ENCODE measurements at places on chromosomes 12 and 14. TPM values are rescaled to one million over a fixed set of nuclear protein-coding genes. Genes with fewer than 3 reads are reported as not detected.

The DTX1 gene
- total RNA-seq, result not detected

The WIF1 gene
- total RNA-seq, result not detected

The NOS1 gene
- total RNA-seq, result 0.11 TPM

The TMTC2 gene
- total RNA-seq, result 17.5 TPM

The PTPN21 gene
- 6.3 TPM for total RNA-seq

The GAPDH gene
- total RNA-seq, result 7,326 TPM

The MMP17 gene
- 31.8 TPM for total RNA-seq

The KIF5A gene
- total RNA-seq, result not detected

The AKAP6 gene
- total RNA-seq, result 1.5 TPM

DNA sequence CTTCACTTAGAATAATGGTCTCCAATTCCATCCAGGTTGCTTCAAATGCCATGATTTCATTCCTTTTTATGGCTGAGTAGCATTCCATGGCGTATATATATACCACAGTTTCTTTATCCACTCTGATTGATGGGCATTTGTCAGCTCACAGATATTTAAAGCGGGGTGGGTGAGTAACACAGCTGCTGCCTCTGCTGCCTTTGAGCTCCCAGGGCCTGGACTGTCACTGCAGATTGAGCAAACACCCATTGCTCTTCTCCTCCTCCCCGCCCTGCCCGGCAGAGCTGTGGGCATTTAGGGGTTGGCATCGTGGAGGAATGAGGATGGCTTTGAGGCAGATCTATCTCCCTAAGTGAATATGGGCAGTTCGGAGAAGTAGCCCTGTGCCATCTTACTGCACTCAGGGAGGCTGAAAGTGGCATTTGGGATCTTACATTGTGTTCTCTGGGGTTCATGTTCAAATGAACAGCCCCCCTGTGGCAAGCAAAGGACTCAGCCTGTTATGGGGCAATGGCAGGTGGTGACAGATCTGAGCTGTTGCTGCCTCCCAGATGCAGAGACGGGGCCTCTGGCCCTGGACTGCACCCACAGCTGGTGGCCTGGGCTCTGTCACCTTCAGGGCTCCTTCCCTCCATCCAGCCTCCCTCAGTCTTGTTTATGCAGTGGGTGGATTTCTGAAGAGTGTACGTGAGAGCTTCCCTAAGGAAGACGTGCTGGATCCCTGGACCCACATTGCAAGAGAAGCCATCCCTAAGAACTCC lies 4.9 kb downstream of the RFLNA start:
- DNase-seq, result no peak

GRCh38 chr12:123337070-123337469 lies 27.6 kb downstream of the SBNO1 start:
- no peak for DNase-seq

DNA sequence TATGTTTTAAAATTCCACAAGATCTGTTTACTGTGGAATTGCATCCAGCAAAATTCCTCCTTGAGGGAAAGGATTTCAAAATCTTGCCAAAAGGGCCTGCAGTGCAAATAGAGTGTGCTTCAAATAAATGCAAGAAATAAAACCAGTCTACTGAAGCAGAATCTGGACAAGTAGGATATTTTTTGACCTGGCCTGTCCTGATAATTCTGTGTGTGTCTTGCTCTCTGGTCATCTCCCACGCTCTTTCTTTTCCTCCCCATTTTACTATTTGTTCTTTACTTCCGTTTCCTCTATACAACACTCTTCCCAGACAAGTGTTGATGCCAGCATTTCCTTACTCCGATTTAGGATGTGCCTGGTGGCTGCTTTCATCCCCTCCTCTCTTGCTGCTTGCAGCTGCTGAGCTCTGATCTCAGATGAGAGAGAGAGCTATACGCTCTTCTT lies 115.9 kb downstream of the GPR135 start:
- DNase-seq, result no peak

GRCh38 chr12:62282057-62282774 lies 22.0 kb downstream of the USP15 start:
- no peak for DNase-seq

DNA sequence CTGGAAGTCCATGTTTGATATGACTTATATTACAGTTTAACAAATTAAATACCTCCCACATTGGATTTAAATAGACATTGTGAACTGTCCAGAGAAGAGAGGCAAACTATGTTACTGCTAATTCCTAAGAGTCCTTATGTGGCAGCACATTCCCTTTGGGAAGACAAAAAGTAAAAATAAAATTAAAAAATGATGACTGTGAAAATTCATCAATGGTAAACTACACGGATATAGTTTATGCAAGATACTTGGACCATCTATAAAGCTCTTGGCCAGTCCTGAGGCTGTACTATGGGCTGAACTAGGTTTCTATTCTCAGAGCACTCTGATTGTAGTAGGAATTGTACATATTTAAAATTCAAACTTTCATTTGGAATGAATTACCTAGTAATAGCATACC lies 206.4 kb downstream of the LRRK2 start:
- no peak for DNase-seq

DNA sequence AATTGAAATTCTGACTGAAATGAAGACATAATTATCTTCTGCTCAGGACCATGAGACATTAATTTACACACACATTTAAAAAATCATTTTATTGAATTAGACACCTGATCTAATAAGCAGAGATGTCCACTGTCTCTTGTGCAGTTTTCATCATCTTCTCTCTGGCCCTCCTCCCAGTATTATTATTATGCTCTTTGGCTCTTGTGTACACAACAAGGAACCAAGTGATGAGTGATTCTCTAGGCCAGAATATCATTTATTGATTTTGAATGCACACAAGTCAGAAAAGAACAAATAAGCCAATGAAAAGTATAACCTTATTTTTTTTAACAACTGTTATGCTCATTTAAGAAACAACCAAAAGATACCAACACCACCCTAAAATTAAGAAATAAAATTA lies 244.7 kb upstream of the KRR1 start:
- no peak for DNase-seq

GRCh38 chr12:6469092-6469491 lies 1.4 kb downstream of the VAMP1 start:
- no peak for DNase-seq

DNA sequence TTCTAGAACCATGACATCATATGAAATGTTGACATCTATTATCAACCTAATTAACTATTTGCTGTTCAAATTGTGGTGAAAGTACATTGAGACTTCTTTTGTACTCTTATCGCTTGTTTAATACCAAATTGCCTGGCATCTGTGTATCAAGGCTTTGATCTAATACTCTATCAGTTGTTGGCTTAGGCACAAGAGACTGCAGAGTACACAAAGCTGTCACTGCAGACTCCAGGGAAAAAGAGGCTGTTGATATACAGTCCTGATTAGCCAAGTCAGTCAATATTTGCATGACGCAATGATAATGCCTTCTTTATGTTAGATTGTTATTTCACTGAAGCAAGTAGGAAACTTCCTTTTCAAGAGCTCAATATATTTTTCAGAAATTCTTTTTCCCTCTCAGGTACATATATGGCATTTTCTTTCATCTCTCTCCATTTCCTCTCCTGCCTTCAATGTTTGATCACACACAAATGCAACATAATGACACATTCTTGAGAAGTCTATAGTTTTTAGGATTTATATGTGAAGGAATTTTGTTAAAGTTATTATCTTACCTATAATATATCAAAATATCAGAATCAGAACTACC lies 32.3 kb upstream of the PTCSC3 start:
- DNase-seq, result no peak

DNA sequence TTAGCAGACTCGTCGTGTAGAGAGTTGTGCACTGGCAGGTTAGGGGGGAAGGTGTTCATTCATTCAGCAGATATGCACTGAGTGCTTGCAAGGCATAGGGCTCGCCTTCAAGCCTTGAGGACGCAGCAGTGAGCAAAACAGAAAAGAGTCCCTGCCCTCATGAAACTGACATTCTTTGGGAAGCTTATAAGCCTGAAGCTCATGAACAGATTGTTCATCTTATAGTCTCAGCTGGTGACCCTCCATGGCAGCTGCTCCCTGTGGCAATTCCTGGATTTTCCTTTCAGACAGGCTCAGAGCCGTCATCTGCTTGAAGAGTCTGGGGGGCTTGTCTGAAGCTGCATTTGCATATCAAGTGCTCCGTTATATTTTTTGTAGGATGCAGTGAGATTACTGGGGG lies 148.4 kb downstream of the PRKCH start:
- DNase-seq, result no peak

- DNase-seq, result no peak
Measured at GRCh38 chr14:105011312-105011990, 9.4 kb downstream of the CDCA4 start.

- DNase-seq, result peak; percentile 84
Measured at GRCh38 chr12:104006929-104007328, 41.3 kb downstream of the TDG start.

DNA sequence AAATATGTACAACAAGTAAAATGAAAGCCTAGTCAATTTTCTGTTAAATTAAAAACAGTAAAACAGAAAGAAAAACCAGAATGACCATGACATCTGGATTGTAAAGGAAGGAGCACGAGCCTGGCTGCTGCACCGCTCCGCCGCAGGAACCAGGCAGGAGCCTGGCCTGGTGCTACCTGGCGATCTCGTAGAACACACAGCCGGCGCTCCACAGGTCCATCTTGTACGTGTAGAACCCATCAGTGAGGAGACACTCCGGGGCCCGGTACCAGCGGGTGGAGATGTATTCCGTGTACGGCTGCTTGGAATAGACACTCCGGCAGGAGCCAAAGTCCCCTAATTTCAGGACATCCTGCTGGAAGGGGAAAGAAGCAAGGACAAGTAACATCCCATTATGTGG lies 54.3 kb downstream of the MOK start:
- no peak for DNase-seq

DNA sequence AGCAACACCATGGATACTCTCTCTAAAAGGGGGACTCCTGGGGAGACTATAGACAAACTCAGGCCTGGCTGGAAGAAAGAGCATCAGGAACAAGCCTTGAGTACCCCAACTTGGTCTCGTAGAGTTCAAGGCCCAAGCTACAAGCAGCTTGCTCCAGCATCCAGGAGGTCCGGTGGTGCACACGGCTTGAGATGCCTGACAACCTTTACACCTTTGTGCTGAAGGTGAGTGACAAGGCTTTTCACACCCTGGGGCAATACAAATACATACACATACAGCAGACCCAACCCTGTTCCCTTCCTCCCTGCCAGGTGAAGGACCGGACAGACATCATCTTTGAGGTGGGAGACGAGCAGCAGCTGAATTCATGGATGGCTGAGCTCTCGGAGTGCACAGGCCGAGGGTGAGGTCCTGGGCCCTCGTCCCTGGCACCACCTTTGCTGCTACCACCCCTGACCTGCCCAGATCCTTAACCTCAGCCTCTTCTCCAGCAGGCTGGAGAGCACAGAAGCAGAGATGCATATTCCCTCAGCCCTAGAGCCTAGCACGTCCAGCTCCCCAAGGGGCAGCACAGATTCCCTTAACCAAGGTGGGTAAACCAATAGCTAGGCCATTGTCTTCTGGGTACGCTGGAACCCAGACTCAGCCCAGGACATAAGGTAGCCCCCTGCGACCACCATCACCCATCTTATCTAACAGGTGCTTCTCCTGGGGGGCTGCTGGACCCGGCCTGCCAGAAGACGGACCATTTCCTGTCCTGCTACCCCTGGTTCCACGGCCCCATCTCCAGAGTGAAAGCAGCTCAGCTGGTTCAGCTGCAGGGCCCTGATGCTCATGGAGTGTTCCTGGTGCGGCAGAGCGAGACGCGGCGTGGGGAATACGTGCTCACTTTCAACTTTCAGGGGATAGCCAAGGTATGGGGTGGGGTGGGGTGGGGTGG lies 41.2 kb downstream of the SH2B3 start:
- no peak for DNase-seq

DNA sequence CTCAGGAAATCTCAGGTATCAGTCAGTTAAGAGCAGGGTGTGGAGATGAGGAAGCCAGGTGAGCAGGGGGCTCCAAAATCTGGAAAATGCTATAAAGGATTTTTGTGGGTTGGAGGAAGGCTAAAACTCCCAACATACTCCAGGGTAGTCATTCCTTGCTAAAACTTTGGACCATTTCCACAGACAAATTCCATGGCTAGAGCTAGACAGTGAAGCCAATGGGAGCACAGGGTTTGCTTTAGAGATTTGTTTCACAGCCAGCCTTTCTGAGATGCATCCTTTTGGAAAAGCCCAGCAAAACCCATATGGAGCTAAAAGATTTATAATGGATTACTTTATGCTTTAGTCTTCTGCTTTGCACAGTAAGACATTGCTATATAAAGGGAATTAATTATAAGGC lies 146.5 kb downstream of the SAMD4A start:
- no peak for DNase-seq

DNA sequence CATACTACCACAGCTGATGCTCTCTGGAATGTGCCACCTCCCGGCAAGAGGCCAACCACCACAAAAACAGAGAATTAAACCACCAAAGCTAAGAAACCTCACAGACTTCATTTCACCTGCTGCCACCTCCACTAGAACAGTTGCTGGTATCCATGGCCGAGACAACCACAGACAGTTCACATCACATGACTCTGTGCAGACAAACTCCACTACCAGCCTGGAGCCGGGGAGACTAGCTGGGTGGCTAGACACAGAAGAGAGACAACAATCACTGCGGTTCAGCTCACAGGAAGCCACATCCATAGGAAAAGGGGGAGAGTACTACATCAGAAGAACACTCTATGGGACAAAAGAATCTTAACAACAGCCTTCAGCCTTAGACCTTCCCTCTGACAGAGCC lies 78.2 kb downstream of the RALGAPA1 start:
- no peak for DNase-seq

DNA sequence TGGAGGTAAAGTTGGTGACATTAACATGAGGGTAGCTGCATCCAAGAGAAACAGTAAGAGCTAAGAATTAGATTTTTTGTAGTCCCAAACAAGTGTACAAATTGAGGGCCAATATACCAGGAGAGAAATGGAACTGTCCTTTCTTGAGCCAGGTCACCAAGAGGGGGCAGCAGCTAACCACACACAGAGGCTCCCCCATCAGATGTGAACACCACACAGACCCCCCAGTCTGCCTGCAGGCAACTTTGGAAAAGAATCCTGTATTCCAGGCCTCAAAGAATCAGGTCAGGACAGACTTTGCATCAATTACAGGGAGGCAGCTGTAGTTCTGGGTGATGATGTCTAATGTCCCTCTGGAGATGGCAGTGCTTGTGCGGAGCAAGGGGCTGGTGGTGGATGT lies 77.9 kb downstream of the SPTB start:
- DNase-seq, result peak; percentile 59

DNA sequence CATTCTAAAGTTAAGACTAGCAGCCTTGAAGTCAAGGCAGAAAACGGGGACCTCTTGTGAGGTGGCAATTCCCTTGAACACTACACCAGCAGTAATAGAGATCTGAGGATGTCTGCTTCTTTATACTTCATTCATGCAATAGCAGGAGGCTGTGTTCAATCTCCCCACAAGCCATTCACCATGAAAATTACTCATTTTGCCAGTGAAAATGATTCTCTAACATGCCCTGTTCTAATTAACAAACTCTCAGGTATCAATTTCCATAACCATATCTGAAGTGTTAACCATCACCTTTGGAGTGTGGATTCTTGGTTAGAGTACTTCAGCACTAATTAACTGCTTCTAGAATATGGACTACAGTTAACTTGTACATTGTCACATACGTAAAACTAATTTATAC lies 3.4 kb upstream of the GLIPR1 start:
- DNase-seq, result no peak

- DNase-seq, result no peak
Measured at GRCh38 chr12:128052777-128053176, 214.2 kb upstream of the TMEM132C start.

All from PC-3 (cell line).